ENCODE measurements at places on chromosomes 1 and 21.

- no peak for DNase-seq
Measured at GRCh38 chr21:14678973-14679574, 133.0 kb upstream of the SAMSN1 start.

DNA sequence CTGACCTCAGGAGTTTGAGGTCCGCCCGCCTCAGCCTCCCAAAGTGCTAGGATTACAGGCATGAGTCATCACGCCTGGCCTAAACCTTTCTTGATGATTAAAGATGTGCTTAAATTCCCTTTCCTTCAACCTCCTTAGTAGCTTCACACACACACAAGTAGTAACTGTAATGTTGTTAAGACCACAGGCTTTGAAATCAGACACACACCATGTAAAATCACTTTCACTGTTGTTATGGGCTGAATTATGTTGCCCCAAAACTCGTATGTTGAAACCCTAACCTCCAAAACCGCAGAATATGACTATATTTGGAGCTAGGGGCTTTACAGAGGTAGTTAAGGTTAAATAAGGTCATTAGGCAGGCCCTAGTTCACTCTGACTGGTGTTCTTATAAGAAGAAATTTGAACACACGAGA, 180.2 kb downstream of the NR5A2 start:
- DNase-seq, result no peak

DNA sequence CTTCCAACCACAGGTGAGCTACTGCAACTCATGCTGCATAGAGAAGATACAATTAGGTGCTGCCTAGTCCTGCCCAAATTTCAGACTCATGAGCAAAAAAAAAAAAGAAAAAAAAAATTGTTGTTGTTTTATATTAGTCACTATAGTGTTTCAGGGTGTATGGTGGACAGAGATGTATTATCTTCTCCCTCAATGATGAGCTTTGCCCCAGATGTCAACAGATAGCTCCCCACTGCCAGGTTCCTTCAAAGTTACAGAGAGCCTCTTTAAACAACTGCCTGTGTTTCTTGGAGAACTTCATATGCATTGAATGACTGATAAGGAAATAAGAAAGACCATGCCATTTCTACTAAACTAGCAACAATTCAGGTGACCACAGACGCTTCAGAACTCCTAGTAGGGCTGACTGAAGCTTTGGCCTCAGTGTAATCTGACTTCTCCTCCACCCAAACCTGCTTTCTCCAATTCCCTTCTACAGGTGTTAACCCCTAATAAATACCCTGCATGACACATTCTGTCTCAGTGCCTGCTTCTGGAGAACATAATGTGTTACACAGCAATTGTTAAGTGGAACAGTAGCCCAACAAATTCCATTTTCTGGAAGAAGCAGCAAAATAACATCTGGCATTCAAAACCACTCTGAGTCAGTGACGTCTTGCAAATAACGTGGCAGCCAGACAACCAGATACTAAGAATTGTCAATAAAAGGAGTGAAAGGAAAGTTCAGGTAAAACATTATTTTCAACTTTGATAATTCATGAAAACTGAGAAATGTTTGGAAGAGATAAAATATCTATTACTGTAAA, 147.7 kb downstream of the CDC42BPA start:
- DNase-seq, result no peak

GRCh38 chr1:26811057-26811456, 15.4 kb upstream of the ZDHHC18 start:
- DNase-seq, result no peak

GRCh38 chr1:4977701-4978100, 323.3 kb downstream of the AJAP1 start:
- DNase-seq, result no peak

DNA sequence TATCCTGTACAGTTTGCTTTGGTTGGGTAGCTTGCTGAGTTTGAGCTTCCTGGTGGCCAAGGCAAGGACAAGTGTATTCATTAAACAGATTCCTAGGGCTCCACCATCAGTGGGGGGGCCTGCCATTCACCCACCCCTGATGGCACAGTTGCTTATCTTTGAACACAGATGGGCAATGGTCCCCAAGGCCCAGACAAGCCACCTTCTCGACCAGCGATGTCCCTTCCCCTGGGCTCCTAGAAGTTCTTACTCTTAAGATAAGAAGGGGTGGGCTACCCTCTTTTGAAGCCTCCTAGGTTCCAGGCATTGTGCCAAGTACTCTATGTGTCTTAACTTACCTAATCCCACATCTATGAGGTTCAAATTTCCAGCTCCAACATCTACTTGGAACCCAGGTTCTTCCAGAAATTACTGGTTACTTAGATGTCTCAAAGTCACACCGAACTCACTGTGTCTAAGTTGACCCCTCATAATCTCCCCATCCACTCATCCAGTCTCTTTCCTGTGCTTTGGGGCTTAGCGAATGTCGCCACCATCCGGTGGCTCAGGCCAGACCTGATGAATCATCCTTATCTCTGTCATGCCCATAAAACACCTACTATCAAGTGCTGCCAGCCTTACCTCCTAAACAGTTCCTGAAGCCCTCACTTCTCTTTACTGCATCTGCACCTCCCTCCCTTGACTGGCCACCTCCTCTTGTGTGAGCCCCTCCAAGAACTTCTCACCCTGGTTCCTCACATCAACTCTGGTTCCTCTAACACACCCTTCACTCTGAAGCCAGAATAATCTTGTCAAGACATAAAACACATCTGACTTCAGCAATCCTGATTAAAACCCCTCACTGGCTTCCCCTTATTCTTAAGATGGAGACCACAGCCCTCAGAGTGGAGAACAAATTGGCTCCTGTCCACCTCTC, 50.1 kb downstream of the KLHDC7A start:
- DNase-seq, result no peak

DNA sequence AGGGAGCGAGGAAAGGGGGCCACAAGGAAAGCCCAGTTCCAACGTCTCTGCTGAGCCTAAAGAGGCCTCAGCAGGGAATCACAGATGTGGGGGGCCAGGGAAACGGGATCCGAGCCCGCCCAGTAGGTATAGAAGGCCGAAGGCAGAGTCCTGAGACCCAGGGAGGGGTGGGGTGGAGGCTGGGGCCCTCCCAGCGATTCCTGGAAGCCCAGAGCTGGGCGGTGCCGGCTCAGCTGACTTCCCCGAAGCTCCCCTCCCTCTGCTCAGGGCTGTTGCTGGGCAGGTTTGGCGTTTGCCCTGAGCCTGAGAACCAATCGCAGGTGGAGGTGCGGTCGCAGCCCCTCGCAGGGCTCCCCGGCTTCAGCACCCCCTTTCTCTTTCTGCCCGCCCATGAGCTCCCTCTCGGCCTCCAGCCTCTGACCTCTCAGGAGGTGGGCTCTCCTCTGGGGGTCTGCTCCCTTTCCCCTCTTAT, 12.8 kb downstream of the ADAMTSL4 start:
- DNase-seq, result peak; percentile 84

DNA sequence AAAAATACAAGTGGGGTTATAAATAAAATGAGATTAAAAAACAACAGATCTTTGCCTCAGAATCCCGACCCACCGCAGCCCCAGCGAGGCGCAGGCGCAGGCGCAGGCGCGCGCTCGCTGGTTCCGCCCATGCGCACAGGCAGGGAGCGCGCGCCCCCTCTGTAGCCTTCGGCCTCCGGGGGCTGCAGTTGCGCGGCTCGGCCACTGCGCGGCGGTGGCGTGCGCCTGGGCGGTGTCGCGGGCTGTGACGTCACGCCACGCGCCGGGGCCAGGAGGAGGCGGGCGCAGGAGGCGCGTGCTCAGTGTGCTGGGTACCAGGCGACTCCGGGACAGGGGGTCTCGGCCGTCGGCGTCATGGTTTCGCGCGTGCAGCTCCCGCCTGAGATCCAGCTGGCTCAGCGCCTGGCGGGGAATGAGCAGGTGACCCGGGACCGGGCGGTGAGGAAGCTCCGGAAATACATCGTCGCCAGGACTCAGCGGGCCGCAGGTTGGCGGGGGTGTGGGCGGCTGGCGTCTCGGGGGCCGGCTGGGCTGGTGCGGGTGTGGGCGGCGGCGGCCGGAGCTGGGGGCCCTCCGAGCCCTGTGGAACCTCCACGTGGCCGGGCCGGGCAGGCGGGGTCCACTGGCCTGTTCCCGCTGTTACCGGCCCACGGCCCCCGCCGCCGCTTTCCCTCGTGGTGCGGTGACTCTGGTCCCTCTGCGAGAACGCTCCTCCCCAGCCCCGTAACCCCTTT, at the start of gene RRP1:
Gene RRP1 (plus strand): TSS at position 302 of the 734 bp plus-strand sequence. CDS start 53 bp downstream, at position 355.
- peak; percentile 89 for DNase-seq

DNA sequence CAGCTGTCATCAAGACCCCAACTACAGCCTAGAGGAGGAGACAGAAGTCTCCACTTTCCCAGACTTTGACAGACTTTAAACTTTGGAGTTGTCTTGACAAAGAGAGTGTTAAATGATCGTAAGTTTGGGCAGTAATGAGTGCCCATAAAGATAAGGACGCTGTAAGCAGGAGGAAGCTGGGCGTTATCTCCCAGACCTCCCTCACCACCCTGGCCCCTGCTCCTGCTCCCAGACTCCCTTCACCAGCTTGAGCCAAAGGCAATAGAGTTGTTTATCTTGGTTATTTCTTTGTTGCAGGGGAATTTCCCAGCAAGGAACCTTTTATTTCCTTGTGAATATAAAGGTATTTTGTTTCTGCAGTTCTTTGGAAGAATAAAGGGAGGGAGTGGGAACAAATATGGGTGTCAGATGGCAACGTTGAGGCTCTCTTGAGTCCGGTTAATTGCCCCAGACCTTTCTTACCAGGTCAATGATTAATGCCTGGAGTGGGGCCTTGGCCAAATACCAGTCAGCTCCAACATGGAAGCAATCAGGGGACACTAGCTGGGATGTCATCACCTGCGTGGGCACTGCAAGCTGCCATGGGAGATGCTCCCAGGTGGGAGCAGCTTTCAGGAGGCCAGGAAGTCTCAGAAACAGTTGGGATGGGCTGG, 4.4 kb downstream of the PIGR start:
- no peak for DNase-seq

GRCh38 chr1:12472798-12473551, 145.0 kb downstream of the DHRS3 start:
- peak; percentile 78 for DNase-seq

GRCh38 chr1:112060261-112060660, 70.8 kb upstream of the KCND3 start:
- DNase-seq, result no peak

DNA sequence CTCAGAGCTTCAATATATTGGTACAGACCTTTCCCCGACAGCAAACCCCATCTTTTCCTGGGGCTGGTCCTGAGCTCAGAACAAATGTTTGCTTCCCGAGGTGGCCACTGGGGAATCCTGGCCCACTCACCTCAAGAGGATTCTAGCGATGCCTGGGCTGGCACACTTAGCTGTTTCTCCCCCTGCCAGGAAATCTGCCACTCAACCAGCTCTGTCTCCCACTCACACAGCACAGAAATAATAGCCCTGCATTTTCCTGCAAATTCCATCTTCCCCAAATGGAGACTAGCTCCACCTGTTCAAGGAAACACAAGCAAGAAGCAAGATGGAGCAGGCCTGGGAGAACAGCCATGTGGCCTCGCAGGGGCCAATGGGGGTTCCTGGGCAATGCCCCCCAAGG, 21.1 kb downstream of the KCNN3 start:
- no peak for DNase-seq

DNA sequence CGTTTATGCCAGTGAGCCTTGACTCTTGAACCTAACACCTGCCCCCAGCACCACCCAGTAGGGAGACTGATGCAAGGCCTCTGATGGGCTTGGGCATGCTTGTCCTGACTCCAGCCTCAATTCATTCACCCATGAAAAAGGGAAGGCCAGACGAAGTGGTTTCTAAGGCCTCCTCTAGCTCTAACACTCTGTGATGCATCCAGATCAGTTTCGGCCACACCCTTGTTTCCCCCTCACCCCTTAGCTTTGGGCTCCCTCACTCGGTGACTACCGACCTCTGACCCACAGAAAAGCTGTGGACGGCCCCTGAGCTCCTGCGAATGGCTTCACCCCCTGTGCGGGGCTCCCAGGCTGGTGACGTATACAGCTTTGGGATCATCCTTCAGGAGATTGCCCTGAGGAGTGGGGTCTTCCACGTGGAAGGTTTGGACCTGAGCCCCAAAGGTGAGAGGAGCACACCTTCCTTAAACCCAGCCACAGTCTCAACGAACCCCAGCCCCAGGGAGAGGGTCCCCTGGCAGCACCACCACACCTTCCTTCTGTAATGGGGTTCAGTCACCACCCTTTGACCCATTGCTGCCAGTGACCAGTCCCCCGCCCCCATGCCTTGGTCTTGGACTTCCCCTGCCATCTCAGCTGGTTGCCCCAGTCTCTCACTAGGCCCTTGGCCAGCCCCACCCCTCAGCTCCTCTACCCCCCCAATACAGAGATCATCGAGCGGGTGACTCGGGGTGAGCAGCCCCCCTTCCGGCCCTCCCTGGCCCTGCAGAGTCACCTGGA, 9.0 kb downstream of the NPR1 start:
- no peak for DNase-seq

- DNase-seq, result no peak
Measured at GRCh38 chr1:24110642-24111261, 1.2 kb downstream of the MYOM3 start.

DNA sequence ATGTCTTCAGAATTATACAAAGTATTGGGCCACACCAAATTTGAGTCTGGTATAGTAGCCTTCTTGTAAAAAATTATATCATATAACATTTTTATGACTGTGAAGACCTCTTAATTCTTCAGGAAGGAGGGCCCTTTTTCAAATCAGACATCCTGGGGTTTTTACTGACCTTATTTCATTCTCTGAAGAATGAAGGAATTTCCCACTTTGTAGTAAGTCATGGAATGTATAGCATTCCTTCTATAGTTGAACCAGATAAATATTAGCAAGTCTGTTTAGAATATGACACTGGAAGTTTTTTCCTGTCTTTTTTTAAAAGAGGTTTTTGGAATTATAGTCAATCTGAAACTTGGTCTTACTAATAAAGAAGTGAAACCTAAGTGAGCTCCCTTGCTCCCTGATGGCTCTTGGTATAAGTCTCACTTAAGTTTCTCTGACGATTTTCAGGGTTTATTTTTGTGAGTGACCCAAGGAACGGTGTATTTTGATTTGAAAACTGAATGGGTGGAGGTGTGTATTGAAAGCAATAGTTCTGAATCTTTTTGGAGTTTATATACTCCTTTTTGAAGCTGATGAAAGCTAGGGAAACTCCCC, 23.7 kb downstream of the SNX27 start:
- DNase-seq, result no peak

- DNase-seq, result no peak
Measured at GRCh38 chr21:14259747-14260146, 43.8 kb downstream of the RBM11 start.

DNA sequence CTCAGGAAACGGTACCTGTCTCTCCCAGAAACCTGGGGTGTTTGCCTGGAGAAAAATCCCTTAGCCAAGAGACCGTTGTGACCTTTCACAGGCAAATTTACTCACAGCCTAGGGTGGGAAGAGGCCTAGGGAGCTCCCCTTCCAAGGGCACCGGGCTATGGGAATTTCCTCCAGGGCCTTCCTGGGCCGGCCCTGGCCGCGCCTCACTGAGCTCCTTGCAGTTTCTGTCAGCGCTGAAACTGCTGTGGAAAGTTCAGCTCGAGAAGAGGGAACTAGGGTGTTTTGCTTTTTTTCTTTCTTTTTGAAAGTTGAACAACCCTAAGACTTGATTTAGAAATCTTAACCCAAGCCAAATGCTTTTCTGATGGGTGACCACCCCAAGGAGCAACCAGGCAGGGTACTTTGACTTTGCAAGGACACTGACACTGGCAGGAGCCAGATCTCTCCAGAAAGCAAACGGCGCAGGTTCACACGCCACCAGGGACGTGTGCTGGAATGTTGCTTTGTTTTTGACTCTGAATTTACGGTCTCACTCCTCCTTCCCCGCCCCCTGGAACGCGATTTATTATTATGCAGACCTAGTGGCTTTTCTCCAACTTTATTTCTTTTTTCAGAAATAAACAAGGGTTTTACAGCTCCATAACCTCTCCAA, 229.6 kb upstream of the JUN start:
- no peak for DNase-seq
